Ascending aorta (tissue), 2 donors: ENCODE measurements at places on chromosomes 1 and 21.

GRCh38 chr1:154445040-154445472, 39.9 kb downstream of the IL6R start:
- no peaks in the 10 kb centered on the region for H3K27me3 ChIP-seq
- no peak for DNase-seq
- H3K4me1 ChIP-seq, result no peaks in the 10 kb centered on the region
- H3K27ac ChIP-seq, result no peak overlapping the region
- peaks cover 16% of the 10 kb centered on the region for H3K36me3 ChIP-seq

GRCh38 chr1:220013497-220013896, 32.8 kb downstream of the EPRS1 start:
- peaks cover 14% of the 10 kb centered on the region for H3K36me3 ChIP-seq
- H3K27me3 ChIP-seq, result no peaks in the 10 kb centered on the region
- peak overlapping the region; percentile 78 for H3K27ac ChIP-seq

GRCh38 chr1:200527670-200528069, 92.9 kb downstream of the KIF14 start:
- H3K4me1 ChIP-seq, result no peaks in the 10 kb centered on the region
- no peaks in the 10 kb centered on the region for H3K27me3 ChIP-seq
- H3K4me3 ChIP-seq, result no peak overlapping the region
- DNase-seq, result no peak
- H3K27ac ChIP-seq, result no peak overlapping the region
- H3K36me3 ChIP-seq, result no peaks in the 10 kb centered on the region

DNA sequence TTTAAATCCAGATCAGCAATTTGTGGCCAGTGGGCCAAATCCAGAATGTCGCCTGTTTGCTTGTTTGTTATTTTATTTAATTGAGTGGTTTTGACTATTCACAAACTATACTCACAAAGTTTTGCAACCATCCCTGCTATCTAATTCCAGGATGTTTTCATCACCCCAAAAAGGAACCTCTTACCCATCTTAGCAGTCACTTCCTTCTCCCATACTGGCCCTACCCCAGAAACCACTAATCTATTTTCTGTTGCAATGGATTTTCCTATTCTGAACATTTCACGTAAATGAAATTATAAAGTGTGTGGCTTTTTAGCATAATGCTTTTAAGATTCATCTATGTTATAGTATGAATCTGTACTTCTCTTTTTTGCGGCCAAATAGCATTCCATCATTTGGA, 41.3 kb downstream of the WDTC1 start:
- no peak for DNase-seq
- H3K4me1 ChIP-seq, result no peaks in the 10 kb centered on the region
- H3K27me3 ChIP-seq, result no peaks in the 10 kb centered on the region
- no peak overlapping the region for H3K4me3 ChIP-seq

GRCh38 chr1:14521622-14522021, 76.9 kb upstream of the KAZN start:
- no peaks in the 10 kb centered on the region for H3K27me3 ChIP-seq
- no peak overlapping the region for H3K27ac ChIP-seq
- H3K36me3 ChIP-seq, result no peaks in the 10 kb centered on the region
- no peak overlapping the region for H3K4me3 ChIP-seq
- DNase-seq, result no peak

GRCh38 chr1:11331036-11331944, 58.3 kb downstream of the UBIAD1 start:
- H3K27ac ChIP-seq, result no peak overlapping the region
- H3K36me3 ChIP-seq, result no peaks in the 10 kb centered on the region
- no peaks in the 10 kb centered on the region for H3K27me3 ChIP-seq
- no peaks in the 10 kb centered on the region for H3K4me1 ChIP-seq

DNA sequence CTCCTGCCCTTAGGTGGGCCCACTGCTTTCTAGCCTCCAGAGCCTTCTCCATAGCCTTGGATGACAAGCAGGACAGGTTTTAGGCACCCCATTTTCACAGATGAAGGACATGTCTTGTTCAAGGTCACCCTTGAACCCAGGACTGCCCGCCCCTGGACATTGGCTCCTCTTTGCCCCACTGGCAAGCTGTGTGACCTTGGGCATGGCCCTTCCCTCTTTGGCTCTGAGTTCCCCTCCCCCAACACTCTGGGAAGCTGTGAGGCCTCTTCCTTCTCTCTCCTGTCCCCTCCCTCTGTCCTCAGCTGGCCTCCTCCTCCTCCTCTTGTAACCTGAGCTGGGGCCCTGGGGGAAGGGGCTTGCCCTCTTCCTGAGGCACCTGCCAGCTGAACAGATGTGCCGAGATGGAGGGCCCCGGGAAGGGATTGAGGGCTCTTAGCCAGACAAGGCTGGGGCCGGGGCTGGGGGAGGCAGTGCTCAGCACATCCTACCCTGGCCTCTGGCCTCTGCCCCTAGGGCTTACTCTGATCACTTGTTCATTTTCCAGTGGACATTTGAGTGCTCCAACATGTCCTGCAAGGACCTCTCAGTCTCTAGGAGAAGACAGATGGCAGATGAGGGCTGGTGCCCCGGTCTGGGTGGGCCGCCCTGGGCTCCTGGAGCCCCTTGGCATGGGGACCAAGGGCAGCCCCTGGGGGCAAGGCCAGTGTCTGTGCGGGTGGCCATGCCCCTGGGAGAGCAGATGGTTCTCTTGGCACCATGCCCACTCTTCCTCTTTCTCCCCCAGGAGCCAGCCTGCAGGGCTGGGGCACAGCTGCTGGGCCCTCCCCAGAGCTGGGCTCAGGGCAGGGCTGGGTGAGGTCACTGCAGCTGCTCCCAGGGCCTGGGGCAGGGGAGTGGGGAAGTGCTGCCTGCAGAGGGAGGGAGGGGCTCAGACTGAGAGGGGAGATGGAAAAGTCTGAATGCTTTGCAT, 10.7 kb downstream of the FOXO6 start:
- DNase-seq, result no peak
- no peaks in the 10 kb centered on the region for H3K27me3 ChIP-seq
- no peaks in the 10 kb centered on the region for H3K36me3 ChIP-seq
- no peak overlapping the region for H3K27ac ChIP-seq
- peaks cover 7% of the 10 kb centered on the region for H3K4me1 ChIP-seq
- H3K4me3 ChIP-seq, result no peak overlapping the region

- no peak overlapping the region for H3K27ac ChIP-seq
- no peaks in the 10 kb centered on the region for H3K4me1 ChIP-seq
- H3K4me3 ChIP-seq, result no peak overlapping the region
- DNase-seq, result no peak
Observed at GRCh38 chr1:4597020-4597419, 57.4 kb upstream of the AJAP1 start.

GRCh38 chr1:86395751-86396497, at the start of gene ODF2L:
TSS of gene ODF2L (minus strand) at chr1:86396323. CDS start at chr1:86387027, 9,296 bp downstream.
- H3K4me3 ChIP-seq, result peak within 1 kb of the TSS; percentile 52
- no peaks in the 10 kb centered on the region for H3K4me1 ChIP-seq
- DNase-seq, result peak; percentile 94
- no peaks in the 10 kb centered on the region for H3K36me3 ChIP-seq
- H3K27ac ChIP-seq, result peak within 1 kb of the TSS; percentile 70
- H3K27me3 ChIP-seq, result no peaks in the 10 kb centered on the region

DNA sequence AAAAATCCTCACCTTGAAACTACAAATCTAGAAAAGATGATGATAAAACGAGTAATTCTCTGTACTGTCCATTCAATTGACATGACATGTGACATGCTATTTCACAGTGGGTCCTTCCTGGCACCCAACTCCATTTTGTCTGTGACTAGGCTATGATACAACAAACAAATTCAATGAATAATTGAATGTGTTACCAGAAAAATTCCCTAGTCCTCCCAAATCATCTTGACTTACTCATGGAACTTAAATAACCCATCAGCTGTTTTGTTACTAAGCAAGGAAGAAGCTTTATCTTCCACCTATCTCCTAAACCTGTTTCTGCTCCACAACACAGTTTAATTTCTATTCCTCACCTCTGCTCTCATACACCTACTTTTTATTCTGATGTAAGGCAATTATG, 30.4 kb downstream of the B3GALNT2 start:
- no peak overlapping the region for H3K27ac ChIP-seq
- no peak overlapping the region for H3K4me3 ChIP-seq
- H3K27me3 ChIP-seq, result no peaks in the 10 kb centered on the region
- H3K36me3 ChIP-seq, result peaks cover 48% of the 10 kb centered on the region
- DNase-seq, result no peak
- no peaks in the 10 kb centered on the region for H3K4me1 ChIP-seq

GRCh38 chr1:81693316-81693715, 107.4 kb upstream of the ADGRL2 start:
- no peaks in the 10 kb centered on the region for H3K4me1 ChIP-seq
- no peaks in the 10 kb centered on the region for H3K27me3 ChIP-seq
- no peak overlapping the region for H3K4me3 ChIP-seq
- DNase-seq, result no peak

DNA sequence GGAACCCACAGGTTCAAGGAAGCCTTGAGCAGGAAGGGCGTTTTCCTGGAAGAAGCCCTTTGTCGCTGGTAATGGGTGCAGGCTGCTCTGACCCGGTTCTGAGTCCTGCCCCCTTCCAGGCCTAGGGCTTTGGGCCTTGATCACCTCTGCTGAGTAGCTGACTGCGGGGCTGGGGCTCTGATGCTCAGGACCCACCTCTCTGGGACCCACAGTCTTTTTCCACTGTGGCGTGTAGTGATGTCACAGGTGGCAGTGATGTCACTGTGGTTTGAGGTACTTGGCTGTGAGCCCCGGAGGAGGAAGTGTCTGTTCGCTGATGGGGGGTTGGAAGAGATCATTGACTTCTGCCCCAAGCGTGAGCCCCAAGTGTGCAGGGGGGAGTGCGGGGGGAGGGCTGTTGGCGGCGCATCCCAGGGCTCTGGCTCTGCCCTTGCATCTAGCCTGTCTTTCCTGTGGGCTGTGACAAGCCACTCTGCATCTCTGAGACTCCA, 6.9 kb downstream of the TNFRSF1B start:
- H3K27ac ChIP-seq, result peak overlapping the region; percentile 58
- peaks cover 3% of the 10 kb centered on the region for H3K4me1 ChIP-seq
- H3K4me3 ChIP-seq, result no peak overlapping the region

GRCh38 chr21:44079846-44080245, 27.4 kb upstream of the PWP2 start:
- no peaks in the 10 kb centered on the region for H3K4me1 ChIP-seq
- no peak overlapping the region for H3K4me3 ChIP-seq
- no peak overlapping the region for H3K27ac ChIP-seq

DNA sequence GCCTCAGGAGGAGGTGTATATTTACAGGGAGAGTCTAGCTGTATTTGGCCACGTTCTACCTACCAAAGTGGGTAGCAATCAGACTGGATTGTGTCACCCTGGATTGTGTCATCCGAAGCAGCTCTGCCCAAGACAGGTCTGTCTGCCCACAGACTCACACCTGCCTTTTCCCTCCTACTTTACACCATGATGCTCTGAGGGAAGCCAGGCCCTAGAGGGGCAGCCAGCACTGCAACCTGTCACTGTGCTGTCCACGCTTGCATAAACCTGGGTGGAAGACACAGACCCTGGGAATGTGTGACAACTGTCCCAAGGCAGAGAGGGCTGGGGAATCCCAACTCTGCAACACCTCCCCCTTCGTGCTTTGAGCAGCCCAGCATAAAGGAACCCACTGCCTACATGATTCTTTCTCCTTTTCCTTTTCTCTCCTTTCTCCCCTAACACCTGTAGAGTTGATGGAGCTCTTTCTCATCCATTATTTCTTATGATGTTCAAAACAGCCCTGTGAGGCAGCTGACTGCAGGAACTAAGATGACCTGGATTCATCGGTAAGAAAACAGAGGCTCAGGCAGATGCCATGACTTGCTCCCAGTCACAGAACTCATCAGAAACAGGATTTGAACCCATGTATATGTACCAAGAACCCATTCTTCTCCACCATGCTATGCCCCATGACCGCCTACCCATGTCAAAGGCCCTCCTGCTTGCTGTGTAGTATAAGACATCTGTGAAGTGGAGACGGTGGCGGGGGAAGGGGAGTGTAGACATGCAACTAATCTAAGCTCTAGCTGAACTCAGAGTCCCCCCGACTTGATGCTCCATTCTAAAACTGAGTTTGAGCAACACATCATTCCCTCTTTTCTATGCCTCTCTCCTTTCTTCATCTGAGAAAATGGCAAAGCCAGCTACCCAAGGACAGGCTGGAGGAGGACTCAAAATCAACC, 55.9 kb downstream of the ITPKB start:
- no peak overlapping the region for H3K4me3 ChIP-seq
- no peak overlapping the region for H3K27ac ChIP-seq
- peaks cover 26% of the 10 kb centered on the region for H3K4me1 ChIP-seq
- no peaks in the 10 kb centered on the region for H3K27me3 ChIP-seq
- DNase-seq, result no peak
- H3K36me3 ChIP-seq, result no peaks in the 10 kb centered on the region

GRCh38 chr1:147238053-147238902, 4.2 kb upstream of the CHD1L start:
- H3K4me3 ChIP-seq, result no peak overlapping the region
- no peaks in the 10 kb centered on the region for H3K4me1 ChIP-seq
- H3K36me3 ChIP-seq, result no peaks in the 10 kb centered on the region
- DNase-seq, result no peak
- no peak overlapping the region for H3K27ac ChIP-seq
- H3K27me3 ChIP-seq, result no peaks in the 10 kb centered on the region

DNA sequence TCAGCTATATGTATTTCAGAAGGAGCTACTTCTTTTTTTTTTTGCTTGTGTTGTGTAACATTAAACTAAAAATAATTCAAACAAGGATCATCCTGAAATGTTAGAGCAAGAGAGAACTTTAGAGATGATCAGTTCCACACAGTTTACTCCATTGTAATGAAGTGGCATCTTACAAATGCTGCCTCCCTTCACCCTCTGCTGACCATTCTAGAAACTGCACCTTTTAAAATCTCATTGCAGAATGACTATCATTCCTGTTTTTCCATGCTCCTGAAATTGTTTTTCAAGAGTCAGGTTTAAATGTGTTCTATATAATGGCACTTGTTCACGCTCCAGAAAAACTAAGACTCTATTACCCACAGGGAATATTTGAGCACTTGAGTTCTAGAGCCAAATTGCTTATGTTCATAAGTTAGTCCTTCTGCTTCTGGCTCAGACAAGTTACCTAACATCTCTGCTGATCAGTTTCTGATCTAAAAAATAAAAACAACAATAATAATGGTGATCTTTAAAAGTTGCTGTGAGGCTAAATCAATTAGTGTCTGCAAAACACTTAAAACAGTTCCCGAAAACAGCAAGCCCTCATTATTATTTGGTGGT, 21.5 kb upstream of the SLC44A5 start:
- no peaks in the 10 kb centered on the region for H3K4me1 ChIP-seq
- H3K36me3 ChIP-seq, result no peaks in the 10 kb centered on the region
- H3K27me3 ChIP-seq, result no peaks in the 10 kb centered on the region
- no peak for DNase-seq

DNA sequence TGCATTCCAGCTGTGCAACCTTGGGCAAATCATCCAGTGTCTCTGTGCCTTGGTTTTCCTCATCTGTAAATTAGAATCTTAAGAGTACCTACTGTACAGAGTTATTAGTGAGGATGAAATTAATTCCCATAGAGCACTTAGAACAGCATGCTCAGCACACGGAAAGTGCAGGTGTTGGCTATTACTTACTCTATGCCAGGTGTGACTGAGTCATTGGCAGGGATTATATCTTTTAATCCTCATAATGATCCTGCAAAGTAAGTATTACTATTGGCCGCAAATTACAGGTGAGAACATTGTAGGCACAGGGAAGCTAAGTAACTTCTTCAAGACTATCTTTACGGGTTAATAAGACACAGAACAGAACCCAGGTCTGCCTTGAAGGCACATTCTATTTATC, 6.3 kb upstream of the UBE2U start:
- H3K36me3 ChIP-seq, result no peaks in the 10 kb centered on the region
- peaks cover 5% of the 10 kb centered on the region for H3K4me1 ChIP-seq
- DNase-seq, result no peak
- no peak overlapping the region for H3K27ac ChIP-seq
- H3K4me3 ChIP-seq, result no peak overlapping the region
- no peaks in the 10 kb centered on the region for H3K27me3 ChIP-seq
